ENCODE measurements at places on chromosomes 1 and 21. TPM values are rescaled to one million over a fixed set of nuclear protein-coding genes. Genes with fewer than 3 reads are reported as not detected.

DNA sequence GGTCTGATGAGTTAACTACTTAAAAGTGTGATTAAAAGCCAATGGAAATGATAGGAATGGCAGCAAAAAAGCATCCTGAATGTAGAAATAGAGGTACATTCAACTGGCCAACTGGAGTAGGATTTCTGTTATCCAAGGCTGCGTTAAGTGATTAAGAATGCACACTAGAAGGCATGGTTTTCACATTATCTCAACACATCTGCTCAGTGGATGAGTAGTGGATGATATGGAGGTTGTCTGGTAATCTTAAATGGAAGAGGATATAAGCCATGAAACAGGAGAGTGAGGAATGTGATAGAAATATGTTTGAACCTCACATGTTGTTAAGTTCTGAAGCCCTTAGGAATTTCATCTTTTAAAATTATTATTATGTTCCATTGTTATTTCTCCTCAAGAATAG is 839.9 kb downstream of the USP25 start:
- H3K4me3 ChIP-seq, result no peak overlapping the region
- H3K36me3 ChIP-seq, result no peaks in the 10 kb centered on the region
- H3K4me1 ChIP-seq, result peaks cover 3% of the 10 kb centered on the region
- H3K27me3 ChIP-seq, result no peaks in the 10 kb centered on the region
- no peak overlapping the region for H3K27ac ChIP-seq

DNA sequence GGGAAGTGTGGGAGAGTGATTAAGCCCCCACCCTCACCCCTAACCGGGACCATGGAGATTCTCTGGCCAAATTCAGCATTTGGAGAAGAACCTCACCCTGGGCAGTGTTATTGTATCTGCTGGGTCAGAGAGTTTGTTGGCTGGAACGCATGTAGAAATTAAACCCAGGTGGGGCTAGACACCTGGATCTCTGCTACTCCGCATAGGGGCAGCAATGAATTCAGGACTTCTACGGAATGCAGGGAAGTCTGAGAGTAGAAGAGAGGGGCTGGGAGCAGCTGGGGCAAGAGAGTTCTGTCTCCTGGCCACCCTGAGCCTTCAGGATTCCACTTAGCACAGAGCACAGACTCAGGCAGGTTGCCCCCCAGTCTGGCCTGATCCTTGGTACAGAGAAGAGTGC is 3.6 kb upstream of the CRABP2 start:
- no peaks in the 10 kb centered on the region for H3K36me3 ChIP-seq
- H3K4me3 ChIP-seq, result no peak overlapping the region
- H3K27ac ChIP-seq, result no peak overlapping the region
- DNase-seq, result no peak
- H3K27me3 ChIP-seq, result no peaks in the 10 kb centered on the region

Gene FCRLA
- total RNA-seq, result not detected

Gene FCRL5
- 0.35 TPM for total RNA-seq

GRCh38 chr1:51954783-51955182 is 35.7 kb downstream of the RAB3B start:
- no peaks in the 10 kb centered on the region for H3K27me3 ChIP-seq
- H3K4me1 ChIP-seq, result no peaks in the 10 kb centered on the region
- DNase-seq, result no peak
- H3K27ac ChIP-seq, result no peak overlapping the region
- H3K4me3 ChIP-seq, result no peak overlapping the region

GRCh38 chr1:54249819-54250435 is 50.0 kb downstream of the MRPL37 start:
- DNase-seq, result no peak
- H3K4me3 ChIP-seq, result no peak overlapping the region
- H3K27me3 ChIP-seq, result no peaks in the 10 kb centered on the region

GRCh38 chr1:20528221-20528620 is 20.3 kb upstream of the MUL1 start:
- no peaks in the 10 kb centered on the region for H3K27me3 ChIP-seq
- H3K4me1 ChIP-seq, result no peaks in the 10 kb centered on the region
- DNase-seq, result no peak
- no peak overlapping the region for H3K4me3 ChIP-seq

GRCh38 chr1:154962795-154963330 is 1.3 kb upstream of the PYGO2 start:
- no peaks in the 10 kb centered on the region for H3K36me3 ChIP-seq
- H3K4me1 ChIP-seq, result no peaks in the 10 kb centered on the region
- no peaks in the 10 kb centered on the region for H3K27me3 ChIP-seq
- H3K4me3 ChIP-seq, result no peak overlapping the region
- DNase-seq, result peak; percentile 31

GRCh38 chr1:98903261-98903660 is 101.4 kb downstream of the PLPPR5 start:
- H3K4me3 ChIP-seq, result no peak overlapping the region
- no peaks in the 10 kb centered on the region for H3K36me3 ChIP-seq
- no peaks in the 10 kb centered on the region for H3K4me1 ChIP-seq
- no peaks in the 10 kb centered on the region for H3K27me3 ChIP-seq
- no peak overlapping the region for H3K27ac ChIP-seq

Gene OR2T2
- not detected for total RNA-seq

Gene SUSD4
- 32.8 TPM for total RNA-seq

Gene FABP3
- 19.3 TPM for total RNA-seq

DNA sequence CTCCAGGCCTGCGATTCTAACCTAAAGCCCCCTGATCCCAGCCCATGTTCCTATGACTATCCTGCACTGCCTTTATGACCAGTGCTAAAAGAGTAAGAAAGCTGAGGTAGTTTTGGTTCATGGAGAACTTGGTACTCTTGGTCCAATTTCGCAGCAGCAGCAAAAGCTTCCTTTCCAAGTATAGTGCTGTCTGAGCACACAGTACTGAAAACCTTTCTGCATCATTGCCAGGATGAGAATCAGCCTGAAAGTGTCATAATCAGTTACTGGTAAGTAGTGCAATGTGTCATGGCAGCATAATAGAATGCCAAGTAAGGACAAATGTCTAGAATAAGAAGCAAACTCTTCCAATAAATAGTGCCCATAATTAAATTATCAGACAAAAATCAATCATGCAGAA is 889.6 kb upstream of the ADGRL4 start:
- no peaks in the 10 kb centered on the region for H3K36me3 ChIP-seq
- no peak overlapping the region for H3K27ac ChIP-seq
- H3K4me3 ChIP-seq, result no peak overlapping the region
- no peak for DNase-seq
- H3K4me1 ChIP-seq, result no peaks in the 10 kb centered on the region

Gene TMEM52
- total RNA-seq, result 3.3 TPM

DNA sequence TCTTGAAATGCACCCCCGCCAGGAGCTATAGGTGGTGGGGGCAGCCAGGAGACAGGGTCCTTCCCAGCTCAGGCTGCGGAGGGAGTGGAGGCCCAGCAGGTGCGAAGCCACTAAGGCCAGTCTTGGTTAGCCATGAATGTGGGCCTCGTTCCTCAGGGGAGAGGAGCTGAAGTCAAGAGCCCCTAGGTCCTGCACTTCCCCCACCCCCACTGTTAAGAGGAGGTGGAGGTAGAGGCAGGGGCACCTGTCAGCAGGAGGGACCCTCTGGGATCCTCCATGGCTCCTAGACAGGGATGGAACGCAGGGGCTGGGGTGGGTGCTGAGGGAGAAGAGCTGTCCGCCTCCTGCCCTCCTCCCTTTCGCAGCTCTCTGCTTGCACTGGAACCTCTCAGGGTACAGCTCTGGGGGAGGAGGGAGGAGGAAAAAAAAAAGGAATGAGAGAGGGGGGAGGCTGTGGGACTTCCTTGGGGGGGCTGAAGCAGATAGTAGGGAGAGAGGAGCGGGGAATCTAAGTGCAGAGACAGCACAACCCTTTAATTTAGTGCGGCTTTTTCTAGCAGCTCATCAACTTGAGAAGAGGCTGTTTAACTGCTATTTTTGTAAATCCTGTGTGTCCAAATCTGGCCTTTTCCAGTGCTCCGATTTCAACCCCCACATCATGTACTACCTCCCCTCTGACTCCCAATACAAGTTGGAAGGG is 37.0 kb downstream of the MATN1 start:
- DNase-seq, result no peak
- H3K4me3 ChIP-seq, result no peak overlapping the region
- no peaks in the 10 kb centered on the region for H3K36me3 ChIP-seq
- no peaks in the 10 kb centered on the region for H3K4me1 ChIP-seq

DNA sequence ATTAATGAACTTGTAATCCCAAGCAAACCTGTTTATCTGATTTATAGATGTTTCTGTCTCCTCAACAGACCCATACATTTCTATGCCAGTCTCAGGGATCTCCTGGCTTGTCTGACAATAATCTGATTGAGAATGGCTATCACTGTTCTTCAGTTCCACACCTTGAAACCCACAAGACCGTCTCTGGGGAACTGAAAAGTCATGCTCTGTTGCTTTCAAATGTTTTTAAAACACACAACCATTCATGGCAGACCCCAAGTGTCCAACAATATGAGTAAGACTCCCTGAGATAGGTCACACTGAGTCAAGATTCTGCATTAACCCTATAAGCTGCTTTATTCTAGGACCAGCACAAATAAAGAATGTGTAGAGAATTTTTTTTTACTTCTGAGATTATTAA is 611.2 kb upstream of the PLXNA2 start:
- H3K27ac ChIP-seq, result no peak overlapping the region
- no peaks in the 10 kb centered on the region for H3K27me3 ChIP-seq
- no peaks in the 10 kb centered on the region for H3K36me3 ChIP-seq

DNA sequence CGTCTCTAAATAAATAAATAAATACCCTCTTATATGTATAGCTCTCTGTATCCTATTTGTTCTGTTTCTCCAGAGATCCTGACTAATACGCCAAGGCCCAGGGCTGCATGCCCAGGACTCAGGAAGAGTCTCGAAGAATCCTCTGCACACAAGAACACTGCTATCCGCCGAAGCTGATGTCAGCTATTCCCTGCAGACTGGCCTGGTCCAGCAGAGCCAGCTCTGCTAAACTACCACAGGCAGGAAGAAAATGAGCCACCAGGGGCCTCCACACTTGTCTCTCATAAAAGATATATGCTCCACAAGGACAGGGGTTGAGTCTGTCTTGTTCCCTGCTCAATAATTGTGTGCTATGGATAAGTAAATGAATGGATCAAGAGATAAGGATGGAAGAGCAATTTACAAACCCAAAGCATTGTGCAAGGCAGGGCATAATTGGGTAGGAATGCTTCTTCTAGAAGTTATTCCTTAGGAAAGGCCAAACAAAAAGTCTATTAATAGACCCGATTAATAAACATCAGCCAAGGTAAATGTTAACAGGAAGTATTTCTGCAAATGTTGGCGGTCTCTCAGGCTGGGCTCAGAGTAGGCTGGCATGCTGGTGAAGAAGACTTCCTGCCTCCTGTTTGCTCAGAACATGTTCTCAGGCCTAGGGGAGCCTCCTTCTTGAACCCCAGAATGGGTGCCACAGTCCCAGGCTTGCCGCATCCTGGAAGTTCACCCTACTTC is 26.3 kb upstream of the MAN1C1 start:
- no peaks in the 10 kb centered on the region for H3K36me3 ChIP-seq
- no peak for DNase-seq
- no peak overlapping the region for H3K4me3 ChIP-seq
- no peak overlapping the region for H3K27ac ChIP-seq
- no peaks in the 10 kb centered on the region for H3K27me3 ChIP-seq
- no peaks in the 10 kb centered on the region for H3K4me1 ChIP-seq

DNA sequence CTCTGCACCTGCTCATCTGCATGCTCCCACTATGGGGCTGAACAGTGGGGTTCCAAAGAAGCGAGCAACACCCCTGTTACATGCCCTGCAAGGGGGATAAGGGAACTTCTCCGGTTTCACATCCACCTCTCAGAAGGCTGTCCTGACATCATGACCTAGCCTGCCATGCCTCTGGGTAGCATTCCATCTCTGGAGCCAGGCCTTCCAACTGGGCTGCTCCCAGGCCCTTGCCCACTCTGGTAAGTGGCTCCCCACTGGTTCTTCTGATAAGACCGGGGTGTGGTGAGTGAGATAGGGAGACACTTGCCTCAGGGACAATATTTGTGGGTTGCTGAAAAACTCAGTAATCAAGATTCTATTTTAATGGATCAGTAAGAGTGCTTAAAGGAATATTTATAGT is 57.8 kb downstream of the KCNJ15 start:
- no peaks in the 10 kb centered on the region for H3K36me3 ChIP-seq
- H3K4me3 ChIP-seq, result no peak overlapping the region
- no peak for DNase-seq
- no peak overlapping the region for H3K27ac ChIP-seq
- no peaks in the 10 kb centered on the region for H3K4me1 ChIP-seq

- no peaks in the 10 kb centered on the region for H3K27me3 ChIP-seq
- no peaks in the 10 kb centered on the region for H3K4me1 ChIP-seq
- no peak for DNase-seq
- no peak overlapping the region for H3K27ac ChIP-seq
- no peak overlapping the region for H3K4me3 ChIP-seq
- H3K36me3 ChIP-seq, result no peaks in the 10 kb centered on the region
Observed at GRCh38 chr1:200474633-200475032, 64.8 kb upstream of the ZNF281 start.

Data from ovary (tissue), 10 donors.